Natural killer cell treated with Interleukin-12 subunit alpha and Interleukin-12 subunit beta and Interleukin-15 and Interleukin-18, amount 100 ng/mL, for 72 hours (primary cell): ENCODE measurements at places on chromosomes 5 and 9. TPM values are rescaled to one million over a fixed set of nuclear protein-coding genes. Genes with fewer than 3 reads are reported as not detected.

- no peaks in the 10 kb centered on the region for H3K36me3 ChIP-seq
- H3K4me1 ChIP-seq: no peaks in the 10 kb centered on the region
- DNase-seq: no peak
- H3K27ac ChIP-seq: no peak overlapping the region
- H3K27me3 ChIP-seq: peaks cover 14% of the 10 kb centered on the region
- H3K4me3 ChIP-seq: no peak overlapping the region
Observed at GRCh38 chr5:36657563-36657995, 51.2 kb downstream of the SLC1A3 start.

RETREG1 gene
- 0.81 TPM for total RNA-seq

GRCh38 chr5:134582941-134583340 lies 49.7 kb downstream of the SAR1B start:
- no peak for DNase-seq
- no peaks in the 10 kb centered on the region for H3K27me3 ChIP-seq
- peaks cover 4% of the 10 kb centered on the region for H3K4me1 ChIP-seq
- H3K36me3 ChIP-seq: no peaks in the 10 kb centered on the region
- no peak overlapping the region for H3K4me3 ChIP-seq

- H3K27me3 ChIP-seq: no peaks in the 10 kb centered on the region
- no peaks in the 10 kb centered on the region for H3K36me3 ChIP-seq
- H3K4me1 ChIP-seq: no peaks in the 10 kb centered on the region
- H3K4me3 ChIP-seq: no peak overlapping the region
- H3K27ac ChIP-seq: no peak overlapping the region
Observed at GRCh38 chr9:37324691-37325490, 97.6 kb upstream of the GRHPR start.

GRCh38 chr5:38267372-38267771 lies 9.0 kb downstream of the EGFLAM start:
- no peaks in the 10 kb centered on the region for H3K36me3 ChIP-seq
- H3K4me3 ChIP-seq: no peak overlapping the region
- H3K4me1 ChIP-seq: no peaks in the 10 kb centered on the region
- no peak overlapping the region for H3K27ac ChIP-seq

FAM81B gene
- total RNA-seq: not detected

CENPH gene
- total RNA-seq: 34.9 TPM

GRCh38 chr5:111143910-111144309 lies 51.8 kb downstream of the WDR36 start:
- no peaks in the 10 kb centered on the region for H3K36me3 ChIP-seq
- no peak overlapping the region for H3K27ac ChIP-seq
- DNase-seq: no peak
- H3K4me1 ChIP-seq: no peaks in the 10 kb centered on the region
- no peak overlapping the region for H3K4me3 ChIP-seq
- H3K27me3 ChIP-seq: peaks cover 25% of the 10 kb centered on the region
